ENCODE measurements at places on chromosomes 1 and 21.

DNA sequence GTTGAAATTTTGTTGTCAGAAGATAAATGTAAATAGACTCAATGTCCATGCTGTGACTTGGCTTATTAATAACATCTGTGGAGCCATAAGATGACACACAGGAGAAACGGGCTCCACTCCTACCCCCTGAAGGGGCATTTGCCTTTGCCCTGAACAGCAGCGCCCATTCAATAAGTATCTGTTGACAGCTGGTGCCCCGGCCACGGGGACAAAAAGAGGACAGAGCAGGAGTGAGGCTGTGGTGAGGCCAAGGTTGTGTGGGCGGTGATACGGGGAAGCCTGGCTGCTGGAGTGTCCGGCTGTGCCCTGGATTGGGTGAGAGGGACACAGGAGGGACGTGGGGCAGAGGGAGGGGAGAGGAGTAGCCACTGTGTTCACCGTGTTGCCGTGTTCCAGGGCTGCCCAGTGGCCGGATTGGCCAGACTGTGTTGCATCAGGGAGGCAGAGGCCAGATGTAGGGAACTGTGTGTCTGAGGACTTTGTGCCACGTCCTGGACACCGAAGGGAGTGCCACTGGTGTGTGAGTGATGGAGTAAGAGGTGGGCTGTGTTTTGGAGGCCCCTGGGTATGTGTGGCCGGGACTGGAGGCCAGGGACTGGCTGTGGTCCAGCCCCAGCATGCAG is 15.1 kb downstream of the PRMT2 start:
- ATAC-seq, result no peak

- ATAC-seq, result no peak
Measured at GRCh38 chr1:175494011-175494554, 249.3 kb downstream of the TNR start.

- ATAC-seq, result no peak
Measured at GRCh38 chr1:25492323-25492722, 51.1 kb upstream of the LDLRAP1 start.

GRCh38 chr1:87830432-87830978 is 501.8 kb downstream of the LMO4 start:
- no peak for ATAC-seq

- ATAC-seq, result no peak
Measured at GRCh38 chr1:37807220-37807554, 403 bp upstream of the C1orf122 start.

DNA sequence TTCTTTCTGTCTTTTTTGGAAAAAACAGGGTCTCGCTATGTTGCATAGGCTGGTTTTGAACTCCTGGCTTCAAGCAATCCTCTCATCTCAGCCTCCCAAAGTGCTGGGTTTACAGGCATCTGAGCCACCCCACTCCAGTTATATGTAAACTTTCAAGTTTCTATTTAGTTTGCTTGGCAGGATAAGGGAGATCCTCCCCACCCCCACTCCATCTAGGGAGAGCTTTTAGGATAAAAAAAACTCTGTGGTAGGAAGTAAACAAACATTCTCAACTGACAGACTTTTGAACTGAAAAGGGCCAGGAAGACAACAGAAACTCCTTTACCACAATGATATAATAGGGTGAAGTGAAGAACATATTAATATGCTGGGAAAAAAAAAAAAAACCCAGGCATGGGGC is 41.0 kb upstream of the ZNF326 start:
- no peak for ATAC-seq

DNA sequence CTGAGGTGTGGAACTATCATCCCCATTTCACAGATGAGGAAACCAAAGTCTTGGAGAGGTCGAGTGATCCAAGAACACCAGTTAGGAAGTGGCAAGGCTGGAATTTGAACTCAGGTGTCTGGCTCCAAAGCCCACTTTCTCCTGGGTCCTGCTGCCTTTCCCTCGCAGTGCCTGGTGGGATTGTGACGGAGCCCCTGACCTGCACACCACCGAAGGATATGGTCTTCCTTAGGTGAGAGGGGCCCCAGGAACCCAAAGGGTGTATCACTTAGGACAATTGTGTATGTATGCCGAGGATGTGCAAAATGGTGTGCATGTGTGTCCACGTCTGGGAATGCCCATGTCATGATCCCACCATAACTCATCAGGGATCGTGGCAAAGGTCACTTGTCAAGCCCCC is 392.7 kb downstream of the MATN1 start:
- ATAC-seq, result no peak

DNA sequence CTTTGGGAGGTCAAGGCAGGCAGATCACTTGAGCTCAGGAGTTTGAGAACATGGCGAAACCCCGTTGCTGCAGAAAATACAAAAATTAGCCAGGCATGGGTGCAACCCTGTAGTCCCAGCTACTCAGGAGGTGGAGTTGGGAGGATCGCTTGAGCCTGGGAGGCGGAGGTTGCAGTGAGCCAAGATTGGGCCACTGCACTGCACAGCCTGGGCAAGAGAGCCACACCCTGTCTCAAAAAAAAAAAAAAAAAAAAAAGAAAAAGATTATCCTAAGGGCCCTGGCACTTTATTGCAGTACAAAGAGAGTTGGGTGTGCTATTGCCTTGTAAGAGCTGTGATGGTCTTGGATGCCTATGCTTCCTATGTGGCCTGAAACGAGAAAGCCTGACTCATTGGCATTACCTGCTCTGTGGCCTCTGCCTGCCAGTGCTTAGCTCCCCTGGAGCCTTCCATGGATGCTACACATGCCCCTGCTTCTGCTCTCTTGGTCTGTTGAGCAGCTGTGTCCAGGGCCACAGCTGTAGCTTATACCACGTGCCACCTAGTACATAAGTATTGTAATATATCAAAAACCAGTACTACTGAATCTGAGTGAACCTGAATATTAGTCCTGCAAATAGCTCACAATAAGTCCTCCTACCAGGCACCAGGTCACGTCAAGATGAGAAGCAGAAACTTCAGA is 45.8 kb downstream of the DNAJC6 start:
- no peak for ATAC-seq

GRCh38 chr1:172616636-172617035 is 42.3 kb upstream of the FASLG start:
- ATAC-seq, result no peak

DNA sequence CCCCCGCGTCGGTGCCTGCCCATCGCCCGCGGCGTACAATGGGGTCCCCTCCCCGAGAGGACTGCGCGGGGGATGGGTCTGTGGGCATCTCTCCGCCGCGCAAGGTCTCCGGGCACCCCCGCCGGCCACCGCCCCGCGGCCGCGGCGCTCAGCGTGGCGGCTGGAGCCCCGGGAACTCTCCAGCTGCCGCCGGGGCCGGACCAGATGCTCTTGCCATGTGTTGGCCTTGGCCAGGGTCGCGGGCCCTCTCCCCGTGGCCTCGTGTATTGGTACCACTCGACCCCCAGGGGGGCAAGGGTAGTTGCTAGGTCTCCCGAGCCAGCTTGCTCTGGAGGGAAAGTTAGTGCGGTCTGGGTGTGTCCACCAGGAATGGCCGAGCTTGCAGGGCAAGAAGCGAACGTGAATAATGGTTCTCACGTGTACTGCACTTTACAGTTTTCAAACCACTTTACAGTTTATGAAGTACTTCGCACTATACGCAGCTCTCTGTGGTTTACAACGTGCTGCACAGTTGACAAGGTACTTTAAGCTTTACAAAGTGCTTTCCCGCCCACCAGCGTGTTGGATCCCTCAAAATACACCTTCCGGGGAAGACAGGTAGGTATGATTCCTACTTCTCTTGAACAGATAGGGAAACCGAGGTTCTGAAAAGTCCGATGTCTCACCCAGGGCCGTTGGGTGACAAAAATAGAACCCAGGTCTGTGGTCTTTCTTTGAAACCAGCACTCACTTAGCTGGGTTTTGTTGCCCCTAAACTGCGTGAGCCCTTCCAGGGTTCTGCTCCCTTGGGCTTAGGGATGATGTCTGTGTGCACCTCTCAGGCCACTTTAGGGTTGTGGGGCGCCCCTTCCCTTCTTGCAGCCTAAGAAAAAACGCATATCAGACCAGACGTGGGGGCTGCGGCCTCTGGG is 1.2 kb downstream of the EPHB2 start:
- ATAC-seq, result no peak

DNA sequence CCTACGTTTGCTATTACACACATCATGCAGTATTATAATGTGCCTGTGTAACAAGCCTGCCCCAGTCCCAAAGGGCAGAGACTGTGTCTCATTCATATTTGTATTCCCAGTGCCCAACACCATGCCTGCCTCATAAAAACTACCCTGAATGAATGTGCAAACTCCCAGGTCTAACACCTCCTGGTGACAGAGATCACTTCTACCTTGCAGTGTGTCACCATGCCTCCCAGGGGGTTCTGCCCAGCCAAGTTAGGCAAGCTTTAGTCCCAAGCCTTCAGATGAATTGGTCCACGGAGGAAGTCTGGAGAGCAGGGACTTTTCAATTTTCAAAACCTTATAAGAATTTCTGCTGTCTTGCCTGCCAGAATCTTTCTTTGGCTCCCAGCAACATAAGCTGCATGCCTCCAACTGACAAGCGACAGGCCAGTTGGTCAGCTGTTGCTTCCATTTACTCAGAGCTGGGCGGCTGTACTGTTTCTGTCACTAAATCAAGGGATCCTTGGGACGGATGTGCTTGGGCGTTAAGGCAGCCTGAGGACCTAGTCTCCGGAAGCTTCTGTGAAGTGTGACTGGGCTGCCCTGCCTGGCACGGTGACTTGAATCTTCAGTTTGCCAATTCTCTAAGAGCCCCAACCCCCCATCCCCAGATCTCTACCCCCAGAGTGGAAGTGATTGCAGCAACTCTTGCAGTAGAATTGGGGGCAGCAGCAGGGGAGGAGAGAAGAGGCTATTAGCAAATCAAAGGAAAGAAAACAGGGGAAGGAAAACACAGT is 1.2 kb downstream of the RXRG start:
- peak; percentile 46 for ATAC-seq

DNA sequence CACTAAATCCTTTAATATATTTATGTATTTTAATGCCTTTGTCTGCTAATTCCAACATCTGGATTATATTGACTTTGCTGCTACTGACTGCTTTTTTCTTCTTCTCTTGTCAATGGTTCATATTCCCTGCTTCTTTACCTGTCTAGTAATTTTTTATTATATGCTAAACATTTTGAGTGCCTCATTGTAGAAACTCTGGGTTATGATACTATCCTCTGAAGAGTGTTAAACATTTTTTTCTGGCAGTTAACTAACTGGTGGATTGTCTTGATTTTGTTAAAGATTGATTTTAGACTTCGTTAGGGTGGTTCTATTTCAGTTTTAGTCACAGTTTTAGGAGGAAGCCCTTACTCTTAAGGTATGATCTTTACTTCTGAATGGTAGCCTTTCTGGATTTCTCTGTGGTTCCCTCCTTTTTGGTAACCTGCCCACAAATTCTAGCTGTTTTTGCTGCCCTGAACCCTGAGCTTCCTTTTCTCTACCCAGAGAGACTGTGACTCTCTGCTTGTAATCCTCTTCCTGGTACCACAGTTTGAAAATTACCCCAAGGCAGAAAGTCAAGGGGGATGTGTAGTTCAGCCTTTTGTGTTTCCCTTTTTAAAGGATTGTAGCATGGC is 81.9 kb downstream of the DHRS3 start:
- ATAC-seq, result no peak

- ATAC-seq, result no peak
Measured at GRCh38 chr1:156904187-156904959, 10.9 kb downstream of the PEAR1 start.

GRCh38 chr1:19357299-19357986 is 45.3 kb downstream of the SLC66A1 start:
- ATAC-seq, result no peak

GRCh38 chr1:234925440-234926263 is 203.0 kb downstream of the TOMM20 start:
- peak; percentile 62 for ATAC-seq

DNA sequence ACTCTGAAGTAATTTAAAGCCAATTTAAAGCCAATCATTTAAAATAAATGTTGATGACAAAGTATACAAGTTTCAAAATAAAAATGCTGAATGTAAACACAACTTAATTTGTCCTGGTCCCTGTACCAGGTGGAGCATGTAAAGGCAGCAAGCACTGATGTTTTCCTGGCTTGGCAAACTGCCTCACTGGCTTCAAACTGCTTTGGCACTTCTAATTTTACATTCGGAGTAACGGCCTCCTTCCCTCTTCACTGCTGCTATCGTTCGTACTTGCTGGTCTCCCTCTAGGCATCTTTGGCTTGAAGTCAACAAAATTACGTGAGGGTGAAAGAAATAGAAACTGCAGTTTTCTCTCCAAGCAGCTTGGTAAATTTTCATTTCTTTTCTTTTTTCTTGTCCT is 287.9 kb downstream of the LTN1 start:
- ATAC-seq, result no peak

DNA sequence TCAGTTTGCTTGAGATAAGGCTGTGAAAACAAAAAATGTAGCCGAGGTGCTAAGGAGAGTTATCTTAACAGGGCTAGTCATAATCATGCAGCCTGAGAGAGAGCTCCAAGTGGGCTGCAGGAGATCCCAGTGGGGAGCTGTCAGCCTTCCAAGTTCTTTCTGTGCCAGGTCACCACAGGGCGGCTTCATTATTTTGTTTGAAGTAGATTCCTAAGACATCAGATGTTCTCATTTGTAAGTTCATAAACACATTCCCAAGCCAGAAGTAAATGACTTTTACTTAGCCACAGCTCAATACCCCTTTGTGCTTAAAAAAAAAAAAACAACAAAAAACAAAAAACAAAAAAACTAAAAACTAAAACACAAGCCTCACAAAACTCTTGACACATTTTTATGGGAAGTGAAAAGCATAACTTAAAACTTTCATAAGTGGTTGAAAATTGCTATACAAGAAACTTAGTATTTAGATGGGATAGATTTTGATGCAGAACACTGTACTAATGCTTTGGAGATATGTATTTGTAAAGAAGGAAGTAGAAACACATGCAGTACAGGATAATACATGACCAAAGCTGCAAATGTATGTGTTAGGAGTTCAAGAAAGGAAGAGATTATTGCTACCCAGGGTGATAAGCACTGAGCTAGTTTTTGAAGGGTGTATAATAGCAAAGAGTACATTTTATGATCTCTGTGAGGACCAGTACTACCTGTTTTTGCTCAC is 8.6 kb downstream of the CDC14A start:
- peak; percentile 58 for ATAC-seq

DNA sequence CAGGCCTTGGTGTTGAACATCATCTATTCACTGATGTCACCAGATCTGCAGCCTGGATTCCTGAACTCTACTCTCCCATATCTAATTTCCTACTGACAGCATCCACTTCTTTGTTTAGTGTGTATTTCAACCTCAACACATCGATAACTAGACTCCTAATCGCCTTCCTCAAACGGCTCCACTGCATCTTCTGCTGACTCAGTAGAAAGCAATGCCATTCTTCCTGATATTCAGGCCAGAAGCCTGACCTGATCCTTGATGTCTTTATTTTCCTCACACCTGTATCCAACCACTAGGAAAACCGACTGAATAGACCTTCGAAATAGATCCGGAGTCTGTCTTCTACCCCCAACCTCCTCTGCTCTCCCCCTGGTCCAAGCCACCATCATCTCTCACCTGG is 466.9 kb downstream of the PCP4 start:
- no peak for ATAC-seq

- ATAC-seq, result peak; percentile 42
Measured at GRCh38 chr21:41369105-41369919, 7.5 kb downstream of the MX2 start.

GRCh38 chr21:32022146-32022545 is 149.3 kb downstream of the HUNK start:
- no peak for ATAC-seq

- no peak for ATAC-seq
Measured at GRCh38 chr1:206098242-206098919, 18.8 kb downstream of the AVPR1B start.

- no peak for ATAC-seq
Measured at GRCh38 chr1:72011721-72012120, 270.6 kb downstream of the NEGR1 start.

- ATAC-seq, result no peak
Measured at GRCh38 chr1:100730130-100730529, 10.6 kb downstream of the VCAM1 start.

Measured in gastroesophageal sphincter (tissue), 4 donors.